ENCODE measurements at places on chromosomes 1 and 21.

DNA sequence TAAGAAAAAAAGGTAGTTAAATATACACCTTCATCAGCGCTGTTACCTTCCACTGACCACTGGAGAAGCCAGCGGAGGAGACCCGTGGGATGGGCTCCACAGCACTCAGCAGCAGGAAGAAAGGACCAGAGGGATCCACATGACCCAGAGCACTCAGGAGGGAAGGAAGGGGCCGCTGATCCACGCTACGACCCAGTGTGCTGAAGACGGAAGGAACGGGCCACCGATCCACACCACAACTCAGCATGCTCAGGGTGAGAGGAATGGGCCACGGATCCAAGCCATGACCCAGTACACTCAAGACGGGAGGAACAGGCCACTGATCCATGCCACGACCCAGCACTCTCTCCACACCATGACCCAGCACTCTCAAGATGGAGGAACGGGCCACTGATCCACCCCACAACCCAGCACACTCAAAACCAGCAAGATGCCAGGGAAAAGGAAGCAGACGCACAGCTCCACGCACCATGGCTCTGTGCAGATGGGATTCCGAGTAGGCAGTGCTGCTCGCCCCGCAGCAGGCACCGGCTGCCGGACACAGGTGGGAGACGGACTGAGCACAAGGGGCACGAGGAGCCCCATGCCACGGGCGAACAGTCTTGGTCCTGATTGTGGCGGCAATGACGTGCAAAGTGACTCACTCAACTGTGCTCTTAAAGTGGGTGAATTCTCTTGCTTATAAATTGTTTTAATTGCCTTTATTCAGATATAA is 8.7 kb downstream of the WRAP73 start:
- no peak for DNase-seq

DNA sequence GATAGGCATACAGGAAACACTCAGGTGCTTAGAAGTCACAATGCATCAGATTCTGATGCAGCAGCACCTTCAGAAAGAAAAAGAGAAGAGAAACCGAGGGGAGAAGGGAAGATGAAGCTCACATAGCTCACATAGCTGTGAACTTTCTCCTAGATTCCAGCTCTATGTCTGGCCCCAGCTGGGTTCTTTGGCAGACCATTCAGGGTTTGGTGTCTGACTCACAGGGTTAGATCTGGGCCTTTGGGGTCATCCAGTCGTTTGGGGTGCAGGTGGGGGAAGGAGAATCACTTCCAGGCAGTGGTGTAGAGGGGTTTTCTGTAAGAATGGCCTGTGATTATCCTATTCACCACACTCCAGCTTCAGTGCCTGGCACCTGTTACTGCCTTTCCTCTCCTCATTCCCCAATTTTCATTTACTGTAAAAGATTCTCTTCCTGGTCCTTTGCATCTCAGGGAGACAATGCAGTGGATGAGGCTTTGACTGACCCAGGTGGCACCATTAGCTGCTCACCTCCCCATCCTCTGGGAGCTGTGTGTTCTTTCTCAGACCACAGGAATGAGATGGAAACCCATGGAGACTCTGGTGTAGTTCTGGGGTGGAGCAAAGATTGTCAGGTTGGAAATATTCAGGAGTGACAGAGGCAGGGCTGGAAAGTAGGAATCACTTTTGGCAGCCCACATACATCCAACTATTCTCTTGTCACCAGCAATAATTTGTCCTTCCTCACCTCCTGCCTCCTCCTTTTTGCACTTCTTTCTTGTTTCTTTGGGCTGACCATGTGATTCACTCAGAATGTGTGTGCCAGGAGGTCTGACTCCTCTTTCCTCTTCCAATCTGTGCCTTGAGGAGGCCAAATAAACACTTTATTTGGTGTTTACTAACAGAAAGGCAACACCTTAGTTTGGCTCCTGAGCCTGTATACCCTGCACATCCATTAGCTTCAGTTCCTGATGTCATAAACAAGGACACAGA is 103.3 kb downstream of the PAPPA2 start:
- no peak for DNase-seq

DNA sequence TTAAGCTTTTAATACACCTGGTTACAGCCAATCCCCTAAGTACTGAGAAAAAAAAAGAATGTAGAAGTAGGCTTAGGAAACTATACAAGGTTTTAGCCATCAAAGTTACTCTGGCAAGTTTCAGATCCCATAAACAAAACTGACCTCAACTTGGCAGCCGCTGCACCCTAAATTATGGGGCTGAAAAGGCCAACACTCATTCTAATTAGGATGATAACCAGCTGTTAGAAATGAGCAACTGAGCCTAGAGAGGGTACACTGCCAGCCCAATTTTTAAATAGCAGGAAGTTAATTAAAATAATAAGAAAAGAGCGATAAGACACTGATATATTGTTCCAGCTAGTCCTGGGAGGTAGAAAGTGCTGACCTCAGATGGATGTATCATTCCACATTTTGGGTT is 105.7 kb upstream of the VAV3 start:
- no peak for DNase-seq

DNA sequence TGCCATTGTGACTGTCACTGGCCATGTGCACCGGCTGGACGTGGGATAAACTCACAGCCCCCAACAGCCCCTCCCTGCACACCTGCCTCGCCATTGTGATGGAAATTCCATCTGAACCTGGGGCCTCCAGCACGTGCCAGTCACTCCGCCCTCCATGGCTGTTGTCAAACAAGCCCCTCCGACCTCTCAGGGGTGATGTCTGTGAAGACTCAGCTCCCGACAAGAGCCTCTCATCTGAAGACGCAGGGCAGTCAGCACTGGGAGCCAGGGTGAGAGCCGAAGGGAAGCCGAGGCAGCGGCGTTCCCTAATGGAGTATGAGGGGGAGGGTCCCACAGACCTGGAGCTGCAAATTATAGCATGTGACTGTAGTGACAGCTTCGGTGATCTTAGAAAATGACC is 1.4 kb upstream of the KRTAP10-2 start:
- DNase-seq = no peak

GRCh38 chr1:238399558-238399957 is 508.8 kb upstream of the ZP4 start:
- DNase-seq = no peak

DNA sequence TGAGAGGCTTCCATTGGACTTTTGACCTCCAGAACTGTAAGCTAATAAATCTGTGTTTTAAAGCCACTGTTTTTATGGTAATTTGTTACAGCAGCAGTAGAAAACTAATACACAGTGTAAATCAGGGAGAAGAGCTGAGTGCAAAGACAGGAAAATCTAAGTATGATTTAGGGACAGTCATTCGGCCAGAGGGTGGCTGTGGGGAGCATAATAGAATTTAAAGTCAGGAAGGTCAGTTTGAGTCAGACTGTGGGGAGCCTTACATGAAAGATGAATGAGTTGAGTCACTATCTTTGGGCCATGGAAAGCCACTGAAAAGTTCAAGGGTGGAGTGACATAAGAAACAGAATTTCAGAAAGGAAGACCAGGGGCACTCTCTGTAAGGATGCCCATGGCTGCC is 52.4 kb upstream of the SSX2IP start:
- DNase-seq = no peak

GRCh38 chr1:36369061-36369861 is 16.5 kb downstream of the STK40 start:
- peak; percentile 85 for DNase-seq

GRCh38 chr1:116405241-116406135 is 32.4 kb downstream of the ATP1A1 start:
- DNase-seq = no peak

- no peak for DNase-seq
Measured at GRCh38 chr1:117013309-117013858, 11.8 kb downstream of the CD101 start.

- DNase-seq = no peak
Measured at GRCh38 chr1:199422206-199422605, 605.3 kb upstream of the NR5A2 start.

DNA sequence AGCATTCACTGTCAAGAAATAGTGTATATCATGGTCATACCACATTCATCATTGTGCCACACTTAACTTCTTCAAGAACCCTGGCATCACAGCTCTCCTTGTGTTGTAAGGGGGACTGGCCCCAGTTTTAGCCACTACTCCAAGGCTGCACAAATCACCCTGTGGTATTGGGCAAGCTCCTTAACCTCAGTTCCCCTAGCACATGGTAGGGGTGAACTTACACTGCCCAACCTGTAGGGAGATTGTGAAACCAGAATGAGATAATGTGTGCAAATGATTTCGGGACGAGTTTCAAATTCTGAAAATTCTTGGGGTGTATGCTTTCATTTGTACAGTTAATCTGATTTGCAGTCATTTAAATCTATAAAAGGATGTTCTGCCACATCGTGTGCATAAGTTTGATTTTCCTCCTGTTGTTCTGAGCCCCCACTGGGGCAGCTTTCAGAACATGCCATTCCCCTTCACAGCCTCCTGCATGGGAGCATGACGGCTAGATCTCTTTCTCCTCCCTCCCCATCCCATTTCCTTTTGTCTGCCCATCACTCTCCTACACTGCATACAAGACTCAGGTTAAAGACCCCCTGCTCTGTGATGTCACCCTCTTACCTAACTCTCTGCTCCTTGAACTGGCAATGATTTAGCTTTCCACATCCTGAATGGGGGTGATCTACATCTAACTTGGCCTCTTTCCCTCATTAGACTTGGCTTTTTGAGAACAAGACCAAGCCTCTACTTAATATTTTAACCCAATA is 290.3 kb downstream of the CHRM3 start:
- no peak for DNase-seq

- DNase-seq = no peak
Measured at GRCh38 chr1:8512504-8512903, 194.6 kb downstream of the SLC45A1 start.

DNA sequence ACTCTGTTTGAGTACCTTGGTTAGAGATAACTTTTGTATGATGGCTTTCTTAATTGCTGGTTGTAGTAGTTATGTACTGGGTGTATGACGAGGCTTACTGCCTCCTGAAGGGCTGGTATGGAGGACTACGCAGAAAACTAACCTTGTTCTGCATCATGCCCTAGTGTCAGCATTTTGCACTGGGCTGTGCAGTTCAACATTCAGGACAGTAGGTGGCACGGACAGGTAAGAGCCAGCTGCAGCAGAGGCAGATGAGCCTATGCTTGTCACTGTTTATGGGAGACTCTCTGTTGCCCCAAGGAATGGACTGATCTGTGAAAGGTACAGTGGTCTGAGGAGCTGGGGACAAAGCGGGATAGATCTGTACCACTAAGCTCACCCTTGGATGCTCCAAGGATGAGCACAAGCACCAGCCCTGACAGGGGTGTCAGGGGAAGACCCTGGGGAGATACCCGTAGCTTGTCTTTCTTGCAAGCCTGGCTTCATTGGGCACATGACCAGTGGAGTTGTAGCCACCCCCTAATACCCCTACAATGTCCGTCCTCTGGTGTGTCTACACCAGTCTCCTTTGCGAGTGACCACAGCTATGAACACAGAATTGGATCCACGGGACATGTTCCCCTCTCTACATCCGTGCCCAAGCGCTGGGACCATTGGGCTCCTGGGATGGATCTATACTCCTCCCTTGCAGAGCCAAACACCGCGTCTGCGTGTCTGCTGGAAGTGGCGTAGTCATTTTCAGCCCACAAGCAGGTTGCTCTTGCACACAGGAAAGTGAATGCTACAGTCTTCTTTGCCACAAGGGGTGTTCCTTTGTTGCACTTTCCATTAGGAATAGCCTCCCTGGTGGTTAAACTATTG is 51.1 kb upstream of the CFHR3 start:
- DNase-seq = peak; percentile 31

DNA sequence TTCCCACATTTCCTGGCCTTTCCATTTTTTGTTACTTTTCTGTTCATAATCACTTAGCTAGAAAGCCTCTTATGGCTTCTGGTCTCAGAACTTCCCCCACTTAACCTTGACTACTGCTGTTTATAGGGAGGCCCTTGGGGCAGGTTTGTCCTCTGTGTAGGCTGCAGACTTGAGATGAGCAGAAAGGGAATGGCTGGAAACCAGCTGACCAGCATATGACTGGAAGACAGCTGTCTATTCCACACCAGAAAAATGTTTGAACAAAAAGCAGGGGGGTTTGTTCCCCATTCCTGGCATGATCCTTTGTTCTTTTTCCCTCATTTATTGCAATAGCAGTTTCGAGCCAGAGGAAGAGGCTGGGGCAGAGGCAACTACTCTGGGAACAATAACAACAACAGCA is 4.9 kb upstream of the SH3D21 start:
- no peak for DNase-seq

DNA sequence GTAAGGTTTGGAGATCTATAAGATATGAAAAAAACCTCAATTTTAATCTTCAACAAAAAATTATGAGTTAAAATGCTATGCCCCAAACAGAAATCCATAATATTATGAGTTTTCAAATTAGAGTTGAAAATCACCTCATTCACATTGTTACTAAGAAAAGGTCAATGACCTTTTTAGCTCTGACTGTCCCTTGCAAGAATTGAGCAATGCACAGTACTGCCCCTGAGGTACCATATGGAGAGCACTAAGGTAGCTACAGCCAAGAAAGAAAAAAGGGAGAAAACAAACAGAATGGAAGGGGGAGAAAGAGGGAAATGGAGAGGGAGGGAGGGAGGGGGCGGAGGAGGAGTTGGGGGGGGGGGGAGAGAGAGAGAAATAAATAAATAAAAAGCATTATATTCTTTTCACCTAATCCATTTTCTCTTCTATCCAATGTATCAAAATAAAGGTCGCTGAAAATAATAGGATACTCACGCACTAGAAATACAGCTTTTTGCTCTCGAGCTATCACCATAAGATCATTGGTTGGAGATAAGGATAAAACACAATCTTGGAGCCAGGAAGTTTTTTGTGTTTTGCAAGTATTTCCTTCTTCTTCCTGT is 58.8 kb downstream of the RAB3GAP2 start:
- DNase-seq = no peak

DNA sequence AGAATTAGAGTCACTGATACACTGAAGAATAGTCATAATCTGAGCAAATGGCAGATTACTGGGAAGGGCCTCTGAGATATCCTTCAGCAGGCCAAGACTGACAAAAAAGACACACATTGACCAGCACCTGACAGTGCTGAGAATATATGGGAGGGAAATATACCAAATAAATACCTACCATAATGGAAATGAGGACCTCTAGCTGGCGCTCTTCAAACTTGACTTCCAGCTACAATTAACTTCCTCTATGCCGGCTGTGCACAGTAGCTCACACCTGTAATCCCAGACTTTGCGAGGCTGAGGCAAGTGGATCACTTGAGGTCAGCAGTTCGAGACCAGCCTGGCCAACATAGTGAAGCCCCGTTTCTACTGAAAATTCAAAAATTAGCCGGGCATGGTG is 69.5 kb downstream of the NPHS2 start:
- no peak for DNase-seq

GRCh38 chr1:174077749-174078490 is 55.8 kb upstream of the RC3H1 start:
- DNase-seq = no peak
